ENCODE measurements at places on chromosomes 2 and 18.

DNA sequence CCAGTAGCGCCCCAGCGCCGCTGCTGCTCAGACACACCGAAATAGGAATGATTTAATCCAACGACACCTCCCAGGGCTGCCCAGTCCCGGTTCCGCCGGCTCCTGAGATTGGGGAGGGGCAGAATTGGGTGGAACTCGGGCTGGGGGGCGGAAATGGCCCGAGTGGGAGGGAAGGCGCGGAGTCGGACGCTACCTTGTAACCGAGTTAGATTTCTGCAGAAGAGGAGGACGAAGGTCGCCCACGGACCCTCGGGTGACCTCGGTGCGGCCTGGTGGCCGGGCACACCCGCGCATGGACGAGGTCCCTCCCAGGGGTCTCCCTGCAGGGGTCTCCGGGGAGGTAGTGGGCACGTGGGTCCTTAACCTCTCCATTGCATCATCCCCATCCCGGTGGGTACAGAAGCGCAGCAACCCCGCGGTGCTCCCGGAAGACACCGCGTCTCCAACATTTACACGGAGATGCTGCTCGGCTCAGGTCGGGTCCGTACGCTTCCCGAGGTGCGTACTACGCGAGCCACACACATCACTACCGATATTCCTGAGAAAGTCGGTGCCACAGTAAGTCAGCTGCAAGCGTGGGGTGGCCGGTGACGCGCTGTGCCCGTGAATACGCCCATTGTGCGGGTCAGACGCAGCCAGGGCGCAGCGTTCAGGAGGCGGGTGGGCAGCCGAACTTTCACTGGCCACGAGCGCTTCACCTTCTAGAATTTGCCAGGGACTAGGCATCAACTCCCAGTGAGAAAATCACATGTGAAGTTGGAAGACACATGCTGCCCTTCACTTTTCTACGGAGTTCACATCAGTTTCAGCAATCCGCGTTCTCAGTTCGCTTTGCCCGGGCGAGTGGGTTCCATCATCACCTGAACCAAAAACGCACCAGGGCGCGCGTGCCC is 3.0 kb downstream of the ZNF516 start:
- DNase-seq = peak; percentile 14

GRCh38 chr2:172329774-172330671 is 97.4 kb upstream of the ITGA6 start:
- no peak for DNase-seq

- DNase-seq = no peak
These were observed 633 bp upstream of the RNF152 start for GRCh38 chr18:61893309-61893970.

- DNase-seq = no peak
These were observed 120.9 kb downstream of the DHRS9 start for GRCh38 chr2:169190197-169190775.

- no peak for DNase-seq
These were observed 279.8 kb downstream of the TNS1 start for GRCh38 chr2:217722883-217723472.

DNA sequence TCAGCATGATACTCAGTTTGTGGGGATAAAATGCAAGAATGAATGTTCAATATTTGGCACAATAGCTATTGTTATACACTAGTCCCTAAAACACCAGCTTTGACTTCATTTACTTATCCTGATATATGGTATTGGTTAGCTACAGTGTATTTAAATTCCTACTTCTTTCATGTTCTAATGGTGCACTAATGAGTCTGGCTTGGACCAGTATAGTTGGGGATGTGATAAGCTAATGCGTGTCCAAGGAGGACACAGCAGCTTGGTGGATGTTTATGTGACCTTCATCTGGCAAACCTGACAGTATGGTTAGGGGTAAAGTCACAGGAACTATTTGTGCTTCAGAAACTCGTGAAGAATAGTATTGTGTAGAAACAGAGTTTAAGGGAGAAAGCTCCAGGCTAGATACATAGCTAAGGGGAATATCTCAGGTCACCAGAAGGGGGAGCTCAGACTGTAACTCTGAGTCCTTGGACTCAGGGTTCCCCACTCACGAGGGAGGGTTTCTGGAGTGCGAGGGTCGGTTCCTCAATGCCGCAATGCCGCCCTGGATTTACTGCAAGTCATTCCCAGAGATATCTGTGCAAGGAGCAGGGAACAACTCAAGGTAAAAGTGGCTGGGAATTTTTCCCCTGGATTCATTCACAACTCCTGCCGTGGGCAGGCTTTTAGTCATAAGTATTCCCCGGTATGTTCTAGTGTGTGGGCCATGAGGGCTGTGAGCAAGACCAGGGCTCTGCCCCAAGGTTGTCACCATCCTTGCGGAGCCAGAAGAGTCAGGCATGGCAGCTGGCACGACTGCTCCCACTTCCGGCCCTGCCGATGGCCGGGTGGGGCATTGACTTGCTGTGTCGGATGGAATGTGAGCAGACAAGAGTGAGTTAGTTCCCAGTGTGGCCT is 14.5 kb downstream of the IL1R2 start:
- DNase-seq = no peak

- no peak for DNase-seq
These were observed 153.4 kb downstream of the NDUFA10 start for GRCh38 chr2:239871481-239872435.

- DNase-seq = no peak
These were observed 364.4 kb upstream of the CYRIA start for GRCh38 chr2:17030047-17030446.

GRCh38 chr2:26572591-26572990 is 68.6 kb downstream of the CIB4 start:
- DNase-seq = no peak

GRCh38 chr2:74559912-74560311 is 5.4 kb downstream of the DOK1 start:
- no peak for DNase-seq

DNA sequence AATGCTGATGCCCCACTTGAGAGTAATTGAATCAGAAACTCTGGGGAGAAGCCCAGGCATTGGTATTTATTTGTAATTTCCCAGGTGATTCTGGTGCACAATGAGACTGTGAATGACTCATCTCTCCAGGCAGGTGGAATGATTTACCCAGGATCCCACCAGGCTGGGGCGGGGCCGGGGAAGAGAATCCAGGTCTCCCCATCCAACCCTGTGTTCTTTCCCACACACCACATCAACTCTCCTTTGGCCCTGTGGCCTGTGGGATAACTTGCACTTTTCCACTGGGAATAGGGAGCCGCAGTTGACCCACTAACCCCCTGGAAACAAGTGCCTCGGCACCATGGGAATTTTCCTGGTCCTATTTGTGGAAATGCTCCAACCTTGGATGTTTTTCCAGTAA is 409.8 kb downstream of the ZNF521 start:
- DNase-seq = no peak

DNA sequence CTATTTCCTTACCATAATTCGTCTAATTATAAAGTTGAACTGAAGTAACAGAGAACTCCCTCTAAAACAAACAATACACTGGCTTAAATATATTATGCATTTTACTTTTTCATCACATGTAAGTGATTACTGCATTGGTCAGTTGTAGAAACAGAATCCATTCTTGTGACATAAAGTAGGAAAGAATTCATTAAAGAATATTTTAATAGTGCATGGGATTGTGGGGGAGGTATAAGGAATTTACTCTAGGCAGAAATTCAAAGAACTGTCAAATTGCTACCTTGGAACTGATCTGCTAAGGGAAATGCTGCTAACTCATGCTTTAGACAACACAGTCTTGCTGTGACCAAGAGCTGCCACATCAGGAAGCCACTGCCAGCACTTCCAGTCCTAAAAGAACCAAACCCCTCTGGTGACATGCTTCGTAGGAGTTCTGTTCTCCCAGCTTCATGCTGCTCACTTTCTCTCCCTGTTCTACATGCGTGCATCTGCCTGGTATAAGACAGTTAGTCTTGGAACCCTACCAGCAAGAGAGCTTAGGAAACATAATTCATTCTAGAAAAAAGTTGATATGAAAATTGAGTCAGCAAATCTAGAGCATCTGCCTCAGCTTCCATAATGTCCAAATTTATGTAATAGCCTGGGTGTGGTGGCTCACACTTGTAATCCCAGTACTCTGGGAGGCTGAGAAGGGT is 1137.6 kb upstream of the NXPH2 start:
- no peak for DNase-seq

DNA sequence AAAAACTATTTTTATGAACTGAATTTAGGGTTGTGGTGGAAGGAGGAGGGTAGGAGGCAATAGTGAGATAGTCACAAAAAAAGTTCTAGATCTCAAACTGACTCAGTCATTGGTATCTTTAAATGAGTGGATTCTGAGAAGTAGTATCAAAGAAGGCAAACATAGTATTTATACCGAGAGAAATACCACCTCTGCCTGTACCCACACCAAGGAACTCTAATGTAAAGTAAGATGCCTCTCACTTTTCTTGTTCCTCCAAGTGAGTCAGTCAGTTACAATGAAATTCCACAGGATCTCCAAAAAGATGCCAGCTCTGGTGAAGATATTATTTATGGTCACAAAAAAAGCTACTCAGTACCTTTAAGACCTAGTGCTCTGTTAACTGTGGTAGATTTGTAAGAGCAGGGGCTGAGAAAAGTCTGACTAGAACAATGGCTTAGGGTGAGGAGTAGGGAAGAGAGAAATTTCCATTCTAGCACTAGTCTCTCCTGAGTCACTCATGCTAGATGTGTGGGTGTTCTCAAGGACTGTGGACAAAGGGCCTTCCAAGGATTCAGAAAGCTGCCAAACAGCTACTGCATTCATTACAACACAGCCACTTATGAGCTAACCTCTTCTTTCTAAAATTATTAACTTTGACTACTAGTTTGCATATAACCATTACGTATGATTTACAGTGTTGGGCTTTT is 36.3 kb downstream of the YWHAQ start:
- no peak for DNase-seq

DNA sequence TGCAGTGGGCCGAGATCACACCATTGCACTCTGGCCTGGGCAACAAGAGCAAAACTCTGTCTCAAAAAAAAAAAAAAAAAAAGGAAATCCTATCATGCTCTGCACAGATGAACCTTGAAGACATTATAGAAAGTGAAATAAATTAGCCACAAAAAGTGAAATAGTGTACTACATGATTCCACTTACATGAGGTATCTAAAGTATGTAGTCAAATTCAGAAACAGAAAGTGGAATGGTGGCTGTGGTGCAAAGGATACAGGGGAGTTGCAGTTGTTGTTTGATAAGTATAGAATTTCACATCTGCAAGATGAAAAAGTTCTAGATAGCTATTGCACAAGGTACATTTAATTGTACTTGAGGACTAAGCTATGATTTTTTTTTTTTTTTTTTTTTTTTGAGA is 5.2 kb downstream of the ZRANB3 start:
- no peak for DNase-seq

DNA sequence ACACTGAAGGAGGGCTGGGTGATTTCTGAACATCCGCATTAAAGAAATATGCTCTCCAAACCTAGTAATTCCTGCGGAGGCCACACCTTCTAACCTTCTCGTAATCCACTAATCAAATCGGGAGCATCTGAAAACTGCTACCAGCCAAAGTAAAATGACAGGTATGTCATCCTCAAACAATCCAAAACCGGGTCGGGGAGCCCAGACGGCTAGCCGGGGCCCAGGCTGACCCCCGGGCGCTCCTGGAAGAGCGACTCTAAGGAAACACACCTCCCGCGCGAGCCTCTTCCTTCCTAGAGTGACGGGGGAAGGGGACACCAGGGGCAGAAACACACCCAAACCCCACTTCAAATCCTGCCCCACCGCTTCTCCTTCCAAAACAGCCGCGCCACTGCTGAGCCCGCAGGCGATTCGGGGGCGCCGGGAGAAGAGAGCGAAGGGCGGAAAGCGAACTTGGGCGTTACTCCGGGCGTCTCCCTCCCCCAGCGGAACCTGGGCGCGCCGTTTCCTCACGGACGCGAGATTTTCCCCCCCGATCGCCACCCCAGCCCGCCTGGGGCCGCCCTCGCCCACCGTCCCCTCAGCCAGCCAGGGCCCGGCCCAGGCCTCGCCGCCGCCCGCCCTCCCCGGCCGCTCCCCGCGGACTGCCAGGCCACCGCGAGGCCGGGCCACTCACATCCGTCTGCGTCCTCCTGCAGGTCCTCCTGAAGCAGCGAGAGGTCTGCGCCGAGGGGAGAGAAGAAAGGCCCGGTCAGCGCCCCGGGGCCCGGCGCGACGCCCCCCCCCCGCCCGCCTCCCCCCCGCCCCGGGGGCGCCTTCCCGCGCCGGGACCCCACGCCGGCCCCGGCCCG is 584 bp downstream of the PPP4R1 start:
- DNase-seq = no peak

- DNase-seq = no peak
These were observed 3.1 kb downstream of the ARHGAP15 start for GRCh38 chr2:143132355-143132754.

DNA sequence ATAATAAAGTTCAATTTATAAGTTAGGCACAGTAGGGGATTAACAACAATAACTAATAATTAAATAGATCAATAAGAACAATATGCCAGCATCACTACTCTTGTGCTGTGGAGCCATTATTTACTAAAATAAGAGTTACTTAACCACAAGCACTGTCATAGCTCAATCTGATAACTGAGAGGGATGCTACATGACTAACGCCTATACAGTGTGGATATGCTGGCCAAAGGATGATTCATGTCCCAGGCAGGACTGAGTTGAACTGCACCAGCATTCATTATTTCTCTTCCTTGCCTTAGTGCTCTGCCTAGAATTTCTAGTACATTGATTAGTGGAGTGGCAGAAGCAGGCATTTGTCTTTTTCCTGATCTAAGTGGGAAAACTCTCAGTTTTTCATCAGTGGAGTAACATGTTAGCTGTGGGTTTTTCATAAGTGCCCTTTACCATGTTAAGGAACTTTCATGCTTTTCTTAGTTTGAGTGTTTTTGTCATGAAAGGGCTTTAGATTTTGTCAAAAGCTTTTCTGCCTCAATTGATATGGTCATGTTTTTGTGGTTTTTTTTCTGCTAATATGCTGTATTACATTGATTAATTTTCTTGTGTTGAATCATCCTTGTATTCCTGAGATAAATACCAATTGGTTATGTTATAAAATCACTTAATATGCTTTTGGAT is 21.7 kb downstream of the KIAA1328 start:
- no peak for DNase-seq

GRCh38 chr2:190458352-190459107 is 50.4 kb downstream of the MFSD6 start:
- no peak for DNase-seq

DNA sequence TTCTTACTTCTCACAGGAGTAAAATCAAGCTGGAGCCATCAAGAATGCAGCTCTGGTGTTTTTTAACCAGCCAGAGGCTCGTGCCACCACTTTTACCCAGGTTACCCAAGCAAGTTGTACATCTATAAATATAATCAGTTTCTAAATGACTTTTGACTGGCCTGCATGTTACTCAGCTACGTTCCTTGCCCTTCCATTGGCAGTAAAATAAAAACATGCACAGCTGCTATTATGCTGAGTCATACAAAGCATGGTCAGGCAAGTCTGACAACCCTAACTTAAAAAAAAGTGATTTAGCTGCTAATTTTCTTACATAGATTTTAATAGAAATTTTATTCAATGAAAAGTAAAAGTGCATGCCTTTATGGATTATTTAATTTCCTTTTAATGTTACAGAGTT is 111.7 kb upstream of the CSRNP3 start:
- no peak for DNase-seq

- no peak for DNase-seq
These were observed 34.2 kb downstream of the IMPA2 start for GRCh38 chr18:12015416-12016062.

GRCh38 chr18:56748698-56749268 is 97.6 kb downstream of the WDR7 start:
- DNase-seq = no peak
